Activated CD4-positive, alpha-beta memory T cell treated with anti-CD3 and anti-CD28 coated beads, Interleukin-2, amount 10 ng/mL, durations not matched to agents 7 days and 5 days (primary cell): ENCODE measurements at places on chromosomes 4 and X. TPM values are rescaled to one million over a fixed set of nuclear protein-coding genes. Genes with fewer than 3 reads are reported as not detected.

GRCh38 chrX:131828482-131828881 is 194.6 kb upstream of the STK26 start:
- DNase-seq = no peak

GRCh38 chr4:181517491-181517890 is 725.7 kb upstream of the TENM3 start:
- no peak for DNase-seq

DNA sequence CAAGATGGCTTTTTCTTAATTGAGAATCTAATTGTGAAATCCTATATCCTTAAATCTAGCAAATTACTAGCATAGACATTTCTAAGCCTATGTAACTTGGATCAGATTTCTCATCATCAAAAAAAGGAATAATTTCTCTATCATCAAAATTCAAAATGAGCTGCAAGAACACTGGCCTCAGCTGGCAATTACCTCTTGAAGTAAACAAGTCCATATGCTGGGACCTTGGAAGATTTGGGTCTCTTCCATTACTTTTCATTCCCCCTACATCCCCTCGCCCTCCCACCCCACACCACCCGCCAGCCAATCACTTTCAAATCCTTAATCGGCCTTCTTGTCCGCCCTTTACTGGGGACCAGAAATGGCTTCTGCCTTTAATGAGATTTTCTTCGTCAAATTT is 23.3 kb upstream of the MBTPS2 start:
- DNase-seq = no peak

- DNase-seq = no peak
Measured at GRCh38 chrX:6227453-6227835, 1.2 kb downstream of the NLGN4X start.

GRCh38 chrX:20527558-20528011 is 260.9 kb upstream of the RPS6KA3 start:
- DNase-seq = no peak

GRCh38 chrX:1649621-1650020 is 34.8 kb downstream of the ASMT start:
- no peak for DNase-seq

The ASMT gene
- 0.48 TPM for total RNA-seq

The ASB9 gene
- total RNA-seq = 1.1 TPM
